ENCODE measurements at places on chromosomes 3 and 15. TPM values are rescaled to one million over a fixed set of nuclear protein-coding genes. Genes with fewer than 3 reads are reported as not detected.

Gene PLXND1
- 284 TPM for total RNA-seq

Gene CSPG5
- total RNA-seq, result 2.8 TPM

Gene RBSN
- 22.3 TPM for total RNA-seq

Gene HGD
- not detected for total RNA-seq

Gene TRH
- not detected for total RNA-seq

Gene FEZF2
- total RNA-seq, result not detected

Gene APOD
- 2.1 TPM for total RNA-seq

Gene PPP1R14D
- total RNA-seq, result not detected

Gene NPAP1
- not detected for total RNA-seq

Gene HYPK
- total RNA-seq, result 9.9 TPM

Gene REC114
- total RNA-seq, result not detected

Gene CISH
- total RNA-seq, result 1.8 TPM

Gene FAM3D
- total RNA-seq, result not detected

Gene CDHR4
- total RNA-seq, result not detected

Gene POPDC2
- 0.80 TPM for total RNA-seq

Gene GOLGA8R
- total RNA-seq, result 8.5 TPM

Gene SLC2A2
- not detected for total RNA-seq

Gene COL8A1
- total RNA-seq, result 3,570 TPM

Gene CACNA2D3
- not detected for total RNA-seq

Gene HHLA2
- not detected for total RNA-seq

Gene C3orf49
- not detected for total RNA-seq

Gene NR2F2
- 167 TPM for total RNA-seq

Gene CD276
- 196 TPM for total RNA-seq

Gene VGLL3
- total RNA-seq, result 170 TPM

Gene GABRR3
- total RNA-seq, result not detected

Gene SLC28A2
- not detected for total RNA-seq

Gene RPL15
- 1,411 TPM for total RNA-seq

Gene COL6A5
- total RNA-seq, result not detected

Gene PLA2G4D
- total RNA-seq, result not detected

Gene NUP210
- 1.3 TPM for total RNA-seq

Gene RBP2
- total RNA-seq, result not detected

Gene CLASP2
- 52.8 TPM for total RNA-seq

Gene HIGD2B
- total RNA-seq, result not detected

Gene ASTE1
- 6.6 TPM for total RNA-seq

Gene PLSCR2
- not detected for total RNA-seq

Gene MITF
- 5.2 TPM for total RNA-seq

Gene CFAP91
- total RNA-seq, result not detected

Gene CCDC9B
- 60.0 TPM for total RNA-seq

Gene NEK11
- total RNA-seq, result 7.5 TPM

Gene ADAMTS7
- total RNA-seq, result 144 TPM

Gene WNT7A
- total RNA-seq, result not detected

Gene PLIN1
- 0.44 TPM for total RNA-seq

Gene HYKK
- 3.6 TPM for total RNA-seq

Gene ADPGK
- 33.0 TPM for total RNA-seq

Gene ZNF385D
- total RNA-seq, result 1.2 TPM

Gene DAZL
- not detected for total RNA-seq

Gene IL20RB
- 0.94 TPM for total RNA-seq
